Forelimb muscle (tissue), 1 donor: ENCODE measurements at places on chromosomes 3 and 15. TPM values are rescaled to one million over a fixed set of nuclear protein-coding genes. Genes with fewer than 3 reads are reported as not detected.

The PPM1L gene
- polyA plus RNA-seq, result 10.0 TPM

DNA sequence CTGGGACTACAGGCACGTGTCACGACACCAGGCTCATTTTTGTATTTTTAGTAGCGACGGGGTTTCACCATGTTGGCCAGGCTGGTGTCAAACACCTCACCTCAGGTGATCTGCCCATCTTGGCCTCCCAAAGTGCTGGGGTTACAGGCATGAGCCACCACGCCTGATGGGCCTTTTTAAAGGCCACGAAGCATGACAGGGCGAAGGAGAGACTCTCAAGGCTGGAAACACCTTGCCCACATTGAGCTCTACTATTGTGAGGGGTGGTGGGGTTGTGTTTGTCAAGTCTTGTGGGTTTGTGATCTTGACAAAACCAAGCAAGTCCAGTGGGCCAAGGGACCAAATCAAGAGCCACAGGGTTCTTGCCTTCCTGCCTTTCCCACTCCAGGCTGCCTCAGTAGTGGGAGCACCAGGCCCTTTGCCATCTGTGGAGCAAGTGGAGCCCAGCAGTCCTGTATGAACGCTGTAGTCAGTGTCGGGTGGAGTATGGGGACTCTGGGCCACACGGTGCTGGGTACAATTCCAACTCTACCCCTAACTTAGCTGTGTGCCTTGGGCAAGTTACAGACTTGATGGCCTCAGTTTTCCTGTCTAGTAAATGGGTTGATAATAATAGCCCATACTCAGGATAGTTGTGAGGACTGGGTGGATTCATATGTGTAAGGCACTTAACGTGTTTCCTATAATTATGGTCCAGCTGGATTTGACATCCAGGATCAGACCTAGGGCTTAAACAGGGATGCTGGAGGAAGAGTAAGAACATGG is 33.3 kb downstream of the EDEM1 start:
- no peak for DNase-seq

GRCh38 chr3:170437696-170438407 is 19.2 kb downstream of the CLDN11 start:
- DNase-seq, result no peak

DNA sequence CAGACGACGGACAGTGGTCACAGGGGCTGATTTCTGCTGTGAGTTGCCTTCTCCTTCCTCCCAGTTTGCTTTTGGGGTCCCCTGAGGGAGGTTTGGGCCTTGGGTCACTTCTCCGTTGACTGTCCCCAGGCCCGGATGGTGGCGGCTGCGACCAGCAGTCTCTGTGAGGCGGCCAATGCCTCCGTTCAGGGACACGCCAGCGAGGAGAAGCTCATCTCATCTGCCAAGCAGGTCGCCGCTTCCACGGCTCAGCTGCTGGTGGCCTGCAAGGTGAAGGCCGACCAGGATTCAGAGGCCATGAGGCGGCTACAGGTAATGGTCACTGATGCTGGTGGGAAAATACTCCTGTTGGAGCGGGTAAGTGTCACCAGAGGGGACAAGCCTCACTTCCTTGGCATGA is 206.8 kb upstream of the TPM1 start:
- DNase-seq, result no peak

DNA sequence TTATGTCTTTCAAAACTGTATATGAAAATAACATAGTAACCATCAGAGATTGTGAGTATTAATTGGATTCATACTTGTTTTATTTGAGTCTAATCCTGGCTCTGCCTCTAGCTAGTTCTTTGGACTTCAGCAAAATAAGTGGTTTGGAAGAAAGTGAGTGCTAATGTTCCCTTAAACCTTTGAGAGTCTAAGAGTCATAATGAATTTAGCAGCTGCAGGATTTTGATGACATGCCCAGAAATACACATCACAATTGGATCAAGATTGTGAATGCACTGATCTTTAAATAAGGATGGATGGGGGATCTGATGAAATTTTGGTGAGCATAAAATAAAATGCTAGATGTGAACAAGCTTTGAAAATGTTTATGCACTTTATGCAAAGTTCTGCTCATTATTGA is 79.9 kb upstream of the FAM98B start:
- peak; percentile 94 for DNase-seq

GRCh38 chr3:13556917-13557316 is 8.0 kb downstream of the FBLN2 start:
- no peak for DNase-seq

DNA sequence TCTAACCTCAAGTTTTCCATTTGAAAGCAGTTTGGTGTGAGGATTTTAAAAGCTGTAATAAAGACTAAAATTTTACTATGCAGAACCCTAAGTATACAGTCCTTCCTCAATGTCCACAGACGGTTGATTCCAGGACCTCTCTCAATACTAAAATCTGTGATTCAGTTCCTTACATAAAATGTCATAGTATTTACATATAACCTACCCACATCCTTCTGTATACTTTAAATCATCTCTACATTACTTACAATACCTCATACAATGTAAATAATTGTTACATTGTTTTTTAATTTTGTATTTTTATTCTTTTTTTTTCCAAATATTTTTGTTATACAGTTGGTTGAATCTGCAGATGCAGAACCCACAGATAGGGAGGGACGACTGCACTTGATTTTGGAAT is 2.8 kb upstream of the TOPAZ1 start:
- DNase-seq, result no peak
